ENCODE measurements at places on chromosomes 5 and 9.

DNA sequence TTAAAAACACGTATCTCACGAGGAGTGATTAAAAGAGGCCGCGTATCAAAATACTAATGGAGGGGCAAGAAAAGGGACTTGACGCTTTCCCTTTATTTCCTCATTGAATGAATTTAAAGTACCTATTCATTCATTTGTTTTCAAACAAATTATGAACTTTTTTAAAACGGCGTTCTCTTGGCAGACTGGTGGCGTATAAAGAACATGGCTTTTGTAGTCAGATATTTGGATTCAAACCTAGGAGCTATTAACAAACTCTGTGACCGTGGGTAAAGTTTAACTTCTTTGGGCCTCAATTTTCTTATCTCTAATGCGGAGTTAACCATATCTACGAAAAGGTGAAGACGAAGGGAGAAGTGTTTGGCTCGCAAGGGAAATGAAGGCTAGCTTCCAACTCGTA lies 876 bp downstream of the CAAP1 start:
- DNase-seq = no peak

DNA sequence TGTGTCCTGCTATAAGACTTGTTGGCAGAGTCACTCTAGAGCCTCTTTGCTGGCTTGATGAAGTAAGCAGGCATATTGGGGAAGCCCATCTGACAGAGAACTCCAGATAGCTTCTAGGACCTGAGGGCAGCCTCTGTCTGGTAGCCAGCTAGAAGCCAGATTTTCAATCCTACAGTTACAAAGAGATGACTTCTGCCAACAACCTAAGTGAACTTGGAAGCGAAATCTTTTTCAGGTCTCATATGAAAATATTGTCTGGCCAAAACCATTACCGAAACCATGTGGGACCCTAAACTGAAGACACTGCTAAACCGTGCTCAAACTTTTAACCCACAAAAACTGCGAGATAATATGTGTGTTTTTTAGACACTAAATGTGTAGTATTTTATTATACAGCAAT lies 140.9 kb downstream of the MRPS30 start:
- no peak for DNase-seq

DNA sequence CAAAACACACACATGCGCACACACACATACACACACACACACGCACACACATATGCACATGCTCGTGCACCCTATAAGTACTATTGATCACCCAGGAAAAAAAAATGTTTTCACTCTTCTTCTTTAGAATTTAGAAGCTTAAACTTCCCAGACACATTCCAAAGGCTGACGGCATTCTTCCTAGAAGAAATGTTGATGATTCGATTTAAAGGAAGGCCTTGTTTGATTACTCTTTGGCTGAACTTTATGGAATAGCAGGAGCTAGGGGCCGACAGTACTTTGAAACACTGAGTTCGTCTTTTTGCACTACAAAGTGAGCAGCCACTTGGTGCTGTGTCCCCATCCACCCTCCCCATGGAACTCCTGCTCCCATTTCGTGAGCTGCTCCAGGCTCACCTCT lies 113.2 kb downstream of the EGFLAM start:
- DNase-seq = no peak

- DNase-seq = peak; percentile 33
Measured at GRCh38 chr9:93906195-93906880, 48.8 kb downstream of the BARX1 start.

DNA sequence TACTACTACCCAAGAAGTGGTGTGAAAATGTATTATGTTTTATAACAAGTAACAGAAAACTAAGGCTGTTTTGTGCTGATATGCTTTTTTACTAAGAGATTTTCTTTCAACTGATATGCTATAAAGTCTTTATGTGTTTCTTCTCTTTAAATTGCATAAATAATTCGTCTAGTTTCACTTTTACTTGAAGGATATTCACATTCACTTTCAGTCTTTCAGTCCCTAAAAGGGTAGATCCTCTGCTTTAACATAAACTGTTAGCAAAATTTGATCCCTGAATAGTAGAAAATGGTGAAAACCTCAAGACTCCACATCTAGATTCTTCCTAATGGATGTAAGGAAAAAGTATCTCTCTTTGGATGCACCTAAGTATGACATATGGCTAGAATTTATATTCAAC lies 69.0 kb upstream of the FST start:
- DNase-seq = no peak

- no peak for DNase-seq
Measured at GRCh38 chr9:98576859-98577258, 131.9 kb downstream of the GABBR2 start.

DNA sequence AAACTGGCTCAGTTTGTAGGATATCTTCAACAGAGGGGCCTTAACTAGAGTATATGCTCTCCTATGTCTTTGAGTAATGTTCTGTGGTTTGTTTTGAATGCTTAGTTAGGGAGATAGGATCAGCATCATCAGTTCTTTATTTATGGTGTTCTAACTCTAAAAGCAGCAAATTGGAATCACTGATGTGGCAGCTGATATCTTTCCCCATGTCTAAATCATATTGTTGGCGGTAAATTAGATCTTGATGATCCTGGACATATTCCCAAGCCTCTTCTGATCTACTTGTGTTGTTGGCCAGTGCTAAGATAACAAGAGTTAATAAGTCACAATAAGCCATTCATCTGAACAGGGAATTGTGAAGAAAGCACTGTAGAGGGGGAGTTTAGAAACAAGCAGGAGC lies 332.4 kb upstream of the DAB2 start:
- no peak for DNase-seq

DNA sequence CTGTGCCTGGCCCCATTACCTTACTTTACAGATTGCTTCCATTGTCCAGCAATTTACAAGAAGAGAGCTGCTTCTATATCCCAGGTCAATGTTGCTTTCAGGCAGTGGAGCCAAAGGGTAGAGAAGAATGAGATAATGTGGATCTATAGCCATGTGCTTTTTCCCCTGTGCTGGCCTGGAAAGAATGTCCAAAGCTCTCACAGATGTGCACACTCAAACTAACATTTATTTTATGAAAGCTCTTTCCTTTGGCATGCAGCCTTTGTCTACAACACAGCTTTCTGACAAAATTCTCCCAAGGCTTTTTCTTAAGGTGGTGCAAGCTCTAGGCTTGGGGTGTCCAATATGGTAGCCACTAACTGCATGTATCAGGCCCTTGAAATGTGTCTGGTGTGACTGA lies 217.3 kb downstream of the LRRC70 start:
- DNase-seq = no peak

- no peak for DNase-seq
Measured at GRCh38 chr5:23419115-23419514, 88.3 kb upstream of the PRDM9 start.

DNA sequence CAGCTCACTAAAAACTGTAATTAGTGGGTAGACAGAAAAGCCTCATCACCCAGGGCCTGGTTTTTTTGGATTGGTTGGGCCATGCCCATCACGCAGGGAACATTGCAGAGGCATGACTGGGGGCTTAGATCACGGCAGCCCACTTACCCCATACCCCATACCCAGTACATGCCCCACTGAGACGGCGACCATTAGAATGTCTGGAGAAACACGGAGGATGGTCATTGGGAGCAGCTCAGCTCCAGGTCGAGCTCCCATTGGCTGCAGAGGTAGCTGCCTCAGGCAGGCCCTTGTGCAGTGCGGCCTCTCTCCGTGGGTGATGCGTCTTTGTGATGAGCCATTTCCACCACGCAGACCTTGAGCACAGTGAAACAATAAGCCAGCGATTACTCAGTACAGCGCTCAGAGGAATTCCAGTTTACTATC lies 204.0 kb downstream of the GADD45G start:
- no peak for DNase-seq

DNA sequence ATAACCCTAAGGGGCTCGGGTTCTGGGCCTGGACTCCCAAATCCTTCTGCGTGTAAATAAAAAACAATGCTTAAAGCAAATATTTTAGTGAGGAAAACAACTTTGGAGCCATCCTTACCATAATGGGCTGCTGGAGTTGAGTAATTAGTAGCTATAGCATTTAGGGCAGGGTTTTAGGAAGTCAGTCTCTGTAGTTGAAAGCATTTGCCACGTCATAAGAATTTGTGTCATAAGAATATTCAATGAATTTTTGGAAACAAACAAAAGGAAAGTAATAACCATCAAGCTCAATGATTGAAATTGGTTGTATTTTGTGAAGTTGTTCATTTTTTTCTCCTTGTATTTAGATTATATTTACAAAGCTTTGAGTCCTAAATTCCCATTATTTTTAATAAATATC lies 114.8 kb upstream of the ELL2 start:
- DNase-seq = no peak

DNA sequence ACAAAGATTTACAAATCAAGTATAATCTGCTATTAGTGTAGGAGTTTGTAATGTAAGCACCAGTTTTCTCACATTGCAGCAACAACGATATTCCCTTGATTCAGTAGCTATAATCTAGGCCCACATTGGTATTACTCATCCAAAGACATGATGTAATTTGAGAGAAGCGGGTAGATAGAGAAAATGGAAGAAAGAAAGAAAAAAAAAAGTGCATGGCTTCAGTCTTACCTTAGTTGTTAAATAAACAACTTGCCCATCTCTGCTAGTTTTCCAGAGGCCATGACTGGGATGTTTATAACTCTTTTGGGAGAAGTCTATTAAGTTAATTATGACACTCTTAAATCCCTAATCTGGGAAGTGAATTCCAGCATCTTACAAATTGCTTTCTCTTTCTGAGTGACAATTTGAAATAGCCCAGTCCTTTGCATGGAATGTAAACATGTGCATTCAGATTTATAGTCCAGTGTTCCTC lies 2.8 kb downstream of the MELK start:
- DNase-seq = no peak

DNA sequence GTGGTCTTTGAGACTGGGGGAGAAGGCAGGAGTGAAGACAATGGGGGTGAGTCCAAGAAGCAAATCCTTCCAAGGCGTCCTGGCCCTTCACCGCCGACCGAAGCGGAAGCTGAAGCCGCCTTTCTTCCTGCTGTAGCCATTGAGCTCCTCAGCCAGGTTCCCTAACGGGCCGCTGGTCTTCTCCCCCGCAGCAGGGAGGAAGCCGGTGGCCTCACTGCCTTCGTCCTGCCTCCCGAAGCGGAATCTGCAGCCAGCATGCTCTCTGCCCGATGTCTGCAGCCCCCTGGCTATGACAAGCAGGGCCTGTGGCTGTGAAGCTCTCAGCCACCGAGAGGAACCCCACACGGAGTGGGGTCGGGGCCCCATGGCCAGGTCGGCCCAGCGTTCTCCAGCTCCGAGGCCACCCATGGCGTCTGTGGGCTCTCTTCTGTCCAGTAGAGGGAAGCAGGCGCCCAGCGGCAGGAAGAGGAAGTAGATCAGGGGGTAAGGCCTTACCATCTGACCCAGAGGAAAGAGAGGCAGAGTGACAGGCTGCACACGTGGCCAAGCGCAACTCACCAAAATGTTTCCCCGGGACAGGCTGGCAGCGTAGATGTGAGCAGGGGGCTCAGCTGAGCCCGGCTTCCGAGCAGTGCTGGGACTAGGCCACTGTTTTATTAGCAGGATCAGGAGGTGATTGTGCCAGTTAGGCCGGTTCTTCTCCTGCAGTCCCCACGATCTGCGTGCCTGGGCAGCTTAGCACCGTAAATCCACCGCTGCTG lies 3.1 kb downstream of the QRFP start:
- peak; percentile 77 for DNase-seq

DNA sequence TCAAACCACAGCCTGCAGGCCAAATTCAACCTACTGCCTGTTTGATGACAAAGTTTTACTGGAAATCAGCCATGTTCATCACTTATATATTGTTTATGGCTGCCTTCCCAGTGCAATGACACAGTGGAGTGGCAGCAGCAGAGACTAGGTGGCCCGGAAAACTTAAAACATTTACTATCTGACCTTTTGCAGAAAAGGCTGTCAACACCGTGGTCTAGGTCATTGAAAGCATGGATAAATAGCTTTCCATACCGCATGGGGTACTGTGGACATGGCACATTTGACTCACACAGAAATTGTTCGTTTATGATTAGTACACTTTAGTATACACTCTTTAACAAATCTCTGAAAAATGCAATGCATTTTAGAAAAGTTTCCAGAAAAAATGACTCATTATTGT lies 298.3 kb upstream of the EFNA5 start:
- no peak for DNase-seq

DNA sequence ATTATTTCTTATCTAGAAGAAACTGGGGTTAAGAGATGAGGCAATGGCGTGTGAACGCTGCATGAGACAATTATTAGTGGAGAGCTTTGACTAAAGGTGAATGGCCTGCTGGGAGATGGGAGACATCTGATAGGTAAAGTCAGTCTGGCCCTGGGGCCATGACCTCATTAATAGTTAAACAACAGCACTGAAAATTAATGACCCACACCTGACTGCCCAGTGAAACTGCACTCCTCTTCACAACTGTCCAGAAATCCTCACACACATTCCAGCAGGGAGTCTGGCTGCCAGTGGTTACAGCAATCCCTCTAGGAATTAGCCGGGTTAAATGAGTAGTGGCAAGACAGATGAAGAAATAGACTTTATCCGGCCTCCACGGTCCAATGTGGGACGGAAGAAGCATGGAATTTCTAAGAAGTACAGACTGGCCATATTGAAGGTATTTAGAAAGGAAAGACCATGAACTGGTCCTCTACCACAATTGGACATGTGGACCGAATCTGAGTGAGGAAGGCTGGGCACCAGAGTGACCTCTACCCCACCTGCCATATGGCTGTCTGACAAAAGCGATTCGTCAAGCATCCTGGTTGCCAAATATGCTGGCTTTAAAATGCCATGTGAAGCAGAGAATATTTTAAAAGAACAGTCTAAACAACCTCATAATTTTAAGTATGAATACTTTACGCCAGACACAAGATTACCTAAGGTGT lies 138.4 kb downstream of the EFNA5 start:
- DNase-seq = no peak

- DNase-seq = no peak
Measured at GRCh38 chr5:139299486-139299885, 5.9 kb downstream of the MATR3 start.

DNA sequence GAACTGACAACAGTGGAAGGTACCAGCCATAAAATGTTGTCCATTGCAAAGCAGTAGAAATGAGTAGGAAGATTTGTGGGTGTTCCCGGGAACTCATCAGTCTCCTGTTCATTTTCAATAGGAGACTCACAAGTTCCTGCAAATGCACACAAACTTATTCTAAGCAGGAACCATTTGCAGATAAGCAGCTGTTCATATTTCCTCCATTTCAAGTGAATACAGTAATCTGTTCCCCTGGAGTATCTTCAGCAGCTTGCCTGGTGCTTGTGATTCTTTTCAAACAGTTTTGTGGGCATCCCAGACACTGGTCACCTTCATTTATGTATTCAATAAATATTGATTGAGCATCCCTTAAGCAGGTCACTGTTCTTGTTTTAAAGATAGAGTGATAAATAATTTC lies 1315.5 kb upstream of the C9orf72 start:
- DNase-seq = no peak

GRCh38 chr9:107940616-107941595 lies 451.3 kb upstream of the KLF4 start:
- no peak for DNase-seq

GRCh38 chr5:60811105-60811504 lies 33.0 kb downstream of the ELOVL7 start:
- DNase-seq = no peak

DNA sequence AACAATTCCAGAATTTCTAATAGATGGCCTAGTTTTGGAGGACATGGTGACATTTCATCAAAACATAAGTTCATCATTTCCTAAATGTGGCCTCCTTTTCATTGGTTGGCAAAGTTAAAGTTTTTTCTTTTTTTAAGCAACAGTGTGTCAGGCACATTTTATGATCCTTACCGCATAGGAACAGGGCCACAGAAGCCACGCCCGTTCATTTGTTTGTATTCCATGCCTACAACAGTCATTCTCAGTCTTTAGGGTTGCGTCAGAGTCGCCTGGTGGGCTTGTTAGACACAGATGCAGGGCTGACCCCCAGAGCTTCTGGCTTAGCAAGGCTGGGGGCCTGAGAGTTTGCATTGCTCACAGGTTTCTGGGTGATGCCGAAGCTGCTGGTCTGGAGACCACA lies 130.2 kb downstream of the HSD17B3 start:
- DNase-seq = no peak
